ENCODE measurements at places on chromosomes 13 and 19.

DNA sequence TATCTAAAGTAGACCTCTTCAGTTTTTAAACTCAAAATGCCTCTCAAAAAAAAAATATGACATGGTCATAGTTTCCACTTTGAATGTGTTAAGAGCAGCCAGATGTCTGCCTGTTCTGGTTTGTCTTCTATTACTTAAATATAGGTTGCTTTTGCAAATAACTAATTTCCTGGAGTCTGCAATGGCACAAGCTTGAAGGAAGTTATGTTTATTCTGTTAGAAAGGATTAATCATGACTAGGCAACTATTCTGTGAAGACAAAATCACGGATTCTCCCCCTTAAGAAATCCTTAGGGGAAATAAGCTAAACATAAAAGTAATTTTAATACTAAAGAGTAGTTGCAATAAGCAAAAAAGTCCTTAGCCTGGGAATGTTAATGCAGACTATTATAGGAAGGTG lies 26.3 kb downstream of the SKA3 start:
- DNase-seq, result no peak

GRCh38 chr13:19618977-19619376 lies 14.5 kb upstream of the MPHOSPH8 start:
- peak; percentile 26 for DNase-seq

DNA sequence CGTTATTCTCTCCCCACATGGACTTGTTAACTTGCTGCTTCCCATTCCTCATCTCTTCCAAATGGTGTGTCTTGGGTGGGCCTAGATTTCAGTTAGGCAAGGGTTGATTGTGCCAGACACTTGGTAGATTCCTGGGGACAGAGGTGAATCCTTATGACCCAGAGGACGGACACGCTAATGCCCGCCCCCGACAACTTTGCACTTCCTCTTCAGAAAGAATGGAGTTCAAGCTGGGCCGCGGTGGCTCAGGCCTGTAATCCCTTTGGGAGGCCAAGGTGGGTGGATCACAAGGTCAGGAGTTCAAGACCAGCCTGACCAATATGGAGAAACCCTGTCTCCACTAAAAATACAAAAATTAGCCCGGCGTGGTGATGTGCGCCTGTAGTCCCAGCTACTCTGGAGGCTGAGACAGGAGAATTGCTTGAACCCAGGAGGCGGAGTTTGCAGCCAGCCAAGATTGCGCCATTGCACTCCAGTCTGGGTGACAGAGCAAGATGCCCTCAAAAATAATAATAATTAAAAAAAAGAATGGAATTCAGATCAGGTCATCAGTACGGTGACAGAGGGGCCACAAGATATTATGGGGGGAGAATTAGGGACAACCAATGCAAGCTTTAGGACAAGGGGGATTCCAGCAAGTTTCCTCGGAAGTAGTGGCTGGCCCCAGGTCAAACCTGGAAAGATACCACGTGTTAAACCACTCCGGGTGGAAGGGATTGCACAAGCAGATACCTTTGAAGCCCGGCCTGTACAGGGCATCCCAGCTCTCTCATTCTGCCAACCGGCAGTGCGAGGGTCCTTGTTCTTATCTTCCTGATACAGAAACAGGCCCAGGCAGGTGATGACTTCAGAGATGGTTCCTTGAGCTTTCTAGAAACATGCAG lies 2.7 kb downstream of the MYO9B start:
- no peak for DNase-seq

GRCh38 chr13:39684531-39685137 lies 29.2 kb downstream of the COG6 start:
- DNase-seq, result peak; percentile 59

GRCh38 chr13:73722120-73722519 lies 412.1 kb downstream of the KLF12 start:
- peak; percentile 90 for DNase-seq

GRCh38 chr13:109795011-109795410 lies 8.6 kb upstream of the IRS2 start:
- no peak for DNase-seq

DNA sequence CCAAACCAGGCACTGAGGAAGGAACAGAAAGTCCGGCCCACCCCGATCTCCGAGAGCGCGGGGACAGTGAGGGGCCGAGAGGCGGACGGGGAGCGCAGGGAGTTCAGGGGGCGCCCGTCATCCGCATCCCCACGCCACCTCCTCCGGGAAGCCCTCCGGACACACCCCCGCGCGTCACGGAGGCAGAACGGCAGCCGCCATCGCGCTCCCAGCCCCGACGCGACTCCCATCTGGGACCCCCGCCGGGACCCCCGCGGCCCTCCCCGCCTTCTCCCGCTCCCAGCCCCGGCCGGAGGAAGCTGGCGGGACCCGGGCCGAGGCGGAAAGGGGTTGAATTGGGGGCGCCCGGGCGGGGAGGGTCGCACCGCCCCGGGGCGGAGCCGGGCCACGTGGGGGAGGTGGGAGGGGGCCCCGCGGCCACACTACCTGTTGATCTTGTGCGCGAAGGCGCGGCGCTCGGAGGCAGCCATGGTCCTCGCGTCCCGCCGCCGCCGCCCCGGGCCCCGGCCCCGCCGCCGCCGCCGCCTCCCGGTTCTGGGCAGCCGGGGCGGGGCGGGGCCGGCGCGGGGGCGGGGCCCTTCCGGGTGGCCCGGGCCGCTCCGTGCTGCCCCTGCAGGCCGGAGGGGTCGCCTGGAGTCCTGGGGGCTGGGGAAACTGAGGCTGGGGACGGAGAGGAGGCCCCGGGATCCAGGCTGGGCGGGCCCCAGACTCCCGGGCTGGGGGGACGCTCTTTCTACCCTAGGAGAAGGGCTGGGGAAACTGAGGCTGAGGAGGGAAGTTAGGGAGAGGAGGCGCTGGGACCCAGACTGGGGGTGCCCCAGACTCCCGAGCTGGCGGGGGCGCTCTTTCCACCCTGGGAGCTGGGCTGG lies at the start of gene DOCK6:
DOCK6 (minus strand) TSS at position 554 of the 869 bp plus-strand sequence; CDS start at position 470, 84 bp downstream.
- no peak for DNase-seq

DNA sequence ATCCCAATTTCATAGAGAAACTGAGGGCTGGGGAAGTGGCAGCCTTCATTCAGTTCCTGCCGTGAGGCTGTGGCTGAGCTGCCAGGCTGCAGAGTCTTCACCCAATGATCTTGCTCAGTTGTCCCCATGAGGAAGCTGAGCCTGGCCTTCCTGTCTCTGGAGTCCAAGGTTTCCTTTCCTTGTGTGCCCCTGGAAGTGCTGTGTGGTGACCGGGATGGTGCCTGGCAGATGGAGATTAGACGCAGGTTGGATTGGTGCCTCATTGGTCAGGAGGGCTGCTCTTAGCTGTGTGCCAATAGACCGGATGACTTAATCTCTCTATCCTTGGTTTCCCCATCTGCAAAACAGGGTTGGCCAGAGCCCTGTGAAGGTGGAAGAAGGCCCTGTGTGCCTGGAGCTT lies 24.6 kb downstream of the DNM2 start:
- no peak for DNase-seq

DNA sequence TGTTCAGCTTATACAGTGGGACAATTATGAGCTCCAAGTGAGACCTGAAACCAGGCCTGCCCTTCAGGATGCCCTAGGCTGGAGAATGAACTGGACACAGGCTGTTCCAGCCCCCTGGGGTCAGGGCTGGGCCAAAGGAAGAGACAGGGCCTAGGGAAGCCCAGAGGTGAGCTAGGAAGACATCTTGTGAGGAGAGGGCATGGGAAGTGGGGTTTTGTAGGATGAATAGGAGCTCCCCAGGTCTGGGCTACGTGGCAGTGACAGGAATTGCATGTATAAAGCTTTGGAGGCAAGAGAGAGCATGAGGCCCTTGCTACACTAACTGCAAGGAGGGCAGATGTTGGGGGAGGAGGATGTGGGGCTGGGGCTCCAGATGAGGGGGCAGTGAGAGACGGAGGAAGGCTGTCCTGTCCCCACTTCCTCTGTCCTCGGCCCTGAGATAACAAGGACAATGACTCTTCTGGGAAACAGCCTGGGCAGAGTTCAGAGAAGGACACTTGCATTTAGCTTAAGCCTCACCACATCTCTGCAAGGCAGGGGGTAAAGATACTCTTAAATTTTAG lies 1.5 kb upstream of the TBXA2R start:
- no peak for DNase-seq

DNA sequence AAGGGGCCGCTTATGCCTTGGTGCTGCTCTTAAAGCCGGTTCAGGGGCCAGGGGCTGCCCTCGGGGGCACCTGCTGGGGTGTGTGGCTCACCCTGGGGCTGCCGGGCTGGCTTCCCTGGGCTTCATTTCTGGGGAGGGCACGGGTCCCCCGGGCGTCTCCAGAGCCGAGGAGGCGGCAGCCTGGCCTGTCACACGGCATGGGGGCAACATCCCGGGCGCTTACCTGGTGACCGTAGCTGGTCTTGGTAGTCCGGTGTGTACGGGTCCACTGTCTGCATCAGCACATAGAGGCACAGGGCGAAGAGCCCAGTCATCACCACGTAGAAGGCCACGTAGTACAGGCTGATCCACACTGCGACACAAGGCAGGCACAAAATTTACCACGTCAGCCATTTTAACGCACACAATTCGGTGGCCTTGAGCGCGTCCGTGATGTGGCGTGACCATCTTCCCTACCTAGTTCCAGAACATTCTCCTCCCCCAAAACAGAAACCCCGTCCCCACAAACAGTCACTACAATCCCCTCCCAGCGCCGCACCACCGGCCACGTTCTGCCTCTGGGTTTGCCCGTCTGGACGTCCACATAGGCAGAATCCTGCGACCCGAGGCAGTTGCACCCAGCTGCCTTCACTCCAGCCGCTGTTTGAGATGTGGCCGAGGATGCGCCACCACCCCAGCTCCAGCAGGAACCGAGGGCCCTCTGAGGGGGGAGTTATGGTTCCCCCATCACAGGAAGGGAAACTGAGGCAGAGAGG lies 3.2 kb downstream of the ATP4B start:
- no peak for DNase-seq

DNA sequence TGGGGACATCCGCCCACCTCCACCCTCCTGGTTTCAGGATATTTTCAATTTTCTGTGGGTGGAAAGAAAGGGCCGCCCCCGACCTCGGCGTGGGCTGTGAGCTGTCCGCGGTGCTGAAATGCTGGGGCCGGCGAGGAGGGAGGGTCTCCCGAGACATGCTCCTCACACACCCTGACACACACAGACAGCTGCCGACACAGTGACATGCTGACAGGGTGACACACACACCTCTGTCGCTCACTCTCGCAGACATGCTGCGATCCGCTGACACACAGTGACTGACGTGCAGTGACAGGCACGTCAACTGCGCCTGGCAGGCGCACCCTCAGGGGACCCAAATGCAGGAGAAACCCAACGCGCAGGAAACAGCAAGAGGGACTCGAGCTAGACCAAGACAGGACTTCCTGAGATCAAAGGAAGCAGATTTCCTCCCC lies 25.1 kb upstream of the MEIS3 start:
- no peak for DNase-seq

DNA sequence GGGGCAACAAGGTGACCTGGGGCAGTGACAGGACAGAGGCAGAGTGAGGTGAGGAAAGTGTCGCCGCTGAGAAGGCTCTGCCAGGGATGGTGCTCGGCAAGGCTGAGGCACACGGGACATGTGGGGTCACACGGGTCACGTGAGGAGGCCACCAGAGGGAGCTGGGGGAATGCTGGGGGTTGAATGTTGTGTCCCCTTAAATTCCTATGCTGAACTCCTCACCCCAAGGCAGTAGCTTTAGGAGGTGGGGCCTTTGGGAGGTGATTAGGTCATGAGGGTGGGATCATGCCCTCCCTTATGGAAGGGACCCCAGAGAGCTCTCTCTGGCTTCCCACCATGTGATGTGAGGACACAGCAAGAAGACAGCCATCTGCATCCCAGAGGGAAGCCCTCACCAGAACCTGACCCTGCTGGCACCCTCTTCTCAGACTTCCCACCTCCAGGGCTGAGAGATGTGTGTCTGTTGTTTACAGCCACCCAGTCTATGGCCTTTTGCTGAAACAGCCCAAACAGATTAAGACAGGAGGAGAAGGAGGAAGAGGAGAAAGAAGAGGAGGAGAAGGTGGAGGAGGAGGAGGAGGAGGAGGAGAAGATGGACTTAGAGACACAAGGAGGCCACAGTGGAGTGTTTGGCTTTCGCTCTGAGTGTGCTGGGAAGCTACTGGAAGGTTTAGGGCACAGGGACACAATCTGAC lies 35.4 kb downstream of the RFX2 start:
- no peak for DNase-seq

DNA sequence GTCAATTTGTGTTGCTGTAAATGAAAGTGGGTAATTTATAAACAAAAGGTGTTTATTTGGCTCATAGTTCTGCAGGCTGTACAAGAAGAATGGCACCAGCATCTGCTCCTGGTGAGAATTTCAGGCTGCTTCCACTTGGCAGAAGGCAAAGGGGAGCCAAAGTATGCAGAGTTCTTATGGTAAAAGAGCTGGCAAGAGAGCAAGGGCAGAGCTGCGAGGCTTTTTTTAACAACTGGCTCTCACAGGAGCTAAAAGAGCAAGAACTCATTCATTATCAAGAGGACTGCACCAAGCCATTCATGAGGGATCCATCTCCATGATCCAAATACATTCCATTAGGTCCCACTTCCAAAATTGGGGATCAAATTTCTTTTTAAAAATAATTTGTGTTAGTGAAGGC lies 1712.7 kb downstream of the SLITRK5 start:
- no peak for DNase-seq

- DNase-seq, result no peak
These were observed 1.6 kb downstream of the UBE2L5 start for GRCh38 chr13:30423891-30424290.

GRCh38 chr19:30145467-30145866 lies 203.4 kb downstream of the URI1 start:
- DNase-seq, result no peak

DNA sequence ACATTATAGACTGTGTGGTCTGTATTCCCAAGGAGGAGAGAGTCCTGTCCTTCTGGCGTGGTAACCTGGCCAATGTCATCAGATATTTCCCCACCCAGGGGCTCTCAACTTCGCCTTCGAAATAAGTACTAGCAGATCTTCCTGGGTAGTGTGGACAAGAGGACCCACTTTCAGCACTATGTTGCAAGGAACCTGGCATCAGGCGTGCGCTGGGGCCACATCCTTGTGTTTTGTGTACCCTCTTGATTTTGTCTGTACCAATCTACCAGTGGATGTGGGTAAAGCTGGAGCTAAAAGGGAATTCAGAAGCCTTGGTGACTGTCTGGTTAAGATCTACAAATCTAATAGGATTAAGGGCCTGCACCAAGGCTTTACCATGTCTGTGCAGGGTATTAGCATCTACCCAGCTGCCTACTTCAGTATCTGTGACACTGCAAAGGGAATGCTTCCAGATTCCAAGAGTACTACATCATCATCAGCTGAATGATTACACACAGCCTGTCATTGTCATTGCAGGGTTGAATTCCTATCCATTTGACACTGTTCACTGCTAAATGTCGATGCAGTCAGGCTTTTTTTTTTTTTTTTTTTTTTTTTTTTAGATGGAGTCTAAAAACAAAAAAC lies 148.0 kb downstream of the PRR20E start:
- peak; percentile 8 for DNase-seq

DNA sequence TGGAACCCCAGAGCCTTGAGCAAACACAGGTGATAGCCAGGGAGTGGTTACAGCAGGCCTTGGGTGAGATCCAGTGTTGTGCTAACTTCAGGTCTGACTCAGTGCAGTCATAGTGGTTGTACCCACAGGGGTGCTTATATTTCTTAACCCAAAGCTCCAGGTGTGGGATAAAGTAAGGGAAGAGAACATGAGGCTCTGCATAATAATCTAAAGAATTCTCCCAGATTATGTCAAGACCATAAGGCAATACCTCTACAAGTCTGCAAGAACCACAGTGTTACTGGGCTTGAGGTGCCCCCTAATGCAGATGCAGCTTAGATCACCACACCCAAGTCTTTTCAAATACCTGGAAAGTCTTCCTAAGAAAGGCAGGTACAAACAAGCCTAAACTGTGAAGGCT lies 485.4 kb downstream of the RFC3 start:
- DNase-seq, result no peak
